ENCODE measurements at places on chromosomes 6 and 20. TPM values are rescaled to one million over a fixed set of nuclear protein-coding genes. Genes with fewer than 3 reads are reported as not detected.

Gene SRXN1
- polyA plus RNA-seq = 12.5 TPM

Gene DEFB123
- polyA plus RNA-seq = not detected

Gene KCNB1
- 0.85 TPM for polyA plus RNA-seq

Gene PRDM13
- not detected for polyA plus RNA-seq

Gene CTAGE9
- polyA plus RNA-seq = 0.55 TPM

Gene CRISP1
- polyA plus RNA-seq = not detected

Measured in left kidney (tissue), 8 donors.